ENCODE measurements at places on chromosomes 1 and 21. TPM values are rescaled to one million over a fixed set of nuclear protein-coding genes. Genes with fewer than 3 reads are reported as not detected.

The C1orf74 gene
- total RNA-seq, result 2.6 TPM

The PCAT6 gene
- total RNA-seq, result not detected

The C4BPA gene
- total RNA-seq, result not detected

The TEX35 gene
- total RNA-seq, result under 0.01 TPM

The ADAMTS1 gene
- 96.3 TPM for total RNA-seq

The BEND5 gene
- total RNA-seq, result 1.1 TPM

The LAD1 gene
- not detected for total RNA-seq
